ENCODE measurements at places on chromosomes 7 and 10.
A peak's percentile ranks its signal among the peaks of the same experiment; 100 is the strongest.

DNA sequence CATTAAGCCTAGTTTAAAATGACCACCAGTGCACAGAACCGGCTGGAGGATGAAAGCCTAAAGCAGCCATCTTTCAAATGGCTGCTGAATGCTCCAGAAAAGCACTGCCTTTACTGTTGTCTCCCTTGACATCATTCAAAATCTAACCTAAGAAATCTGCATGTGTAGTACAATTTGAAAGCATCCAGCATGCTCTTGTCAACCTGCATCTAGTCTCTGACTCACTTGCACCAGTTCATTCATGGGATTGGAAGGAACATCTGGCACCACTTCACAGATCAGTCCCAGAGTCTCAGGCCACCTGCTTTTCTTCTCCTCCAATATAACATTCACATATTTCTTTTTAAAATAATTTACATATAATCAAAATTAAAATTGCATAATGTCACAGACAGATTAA lies 76.2 kb downstream of the RNF133 start:
- DNase-seq = no peak

- DNase-seq = no peak
Observed at GRCh38 chr7:131899271-131900030, 343.0 kb upstream of the PODXL start.

DNA sequence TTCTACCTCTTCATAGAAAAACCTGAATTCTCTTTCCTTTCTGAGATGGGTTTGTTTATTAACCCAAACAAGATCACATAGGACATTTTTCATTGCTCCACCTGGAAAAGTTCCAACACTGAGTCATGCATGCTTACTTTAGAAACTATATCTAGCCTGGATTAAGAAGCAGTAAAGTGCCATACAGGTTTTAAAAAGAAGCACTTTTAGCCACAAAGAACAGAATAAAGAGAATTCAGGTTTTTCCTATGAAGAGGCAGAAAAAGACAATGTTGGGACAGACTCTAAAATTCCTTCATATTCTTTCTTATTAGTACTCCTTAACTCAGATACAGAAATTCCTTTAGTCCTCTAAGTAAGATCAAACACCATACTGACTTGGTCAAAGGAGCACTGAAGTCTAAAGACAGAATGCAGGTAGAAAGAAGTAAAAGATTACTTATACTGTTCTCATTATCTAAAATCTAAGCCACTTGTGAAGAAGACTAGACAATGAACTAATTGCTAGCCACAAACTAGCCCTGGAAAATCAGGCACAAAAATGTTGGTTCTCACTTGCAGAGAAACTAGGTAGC lies 241.3 kb downstream of the ANK3 start:
- DNase-seq = peak; percentile 81

DNA sequence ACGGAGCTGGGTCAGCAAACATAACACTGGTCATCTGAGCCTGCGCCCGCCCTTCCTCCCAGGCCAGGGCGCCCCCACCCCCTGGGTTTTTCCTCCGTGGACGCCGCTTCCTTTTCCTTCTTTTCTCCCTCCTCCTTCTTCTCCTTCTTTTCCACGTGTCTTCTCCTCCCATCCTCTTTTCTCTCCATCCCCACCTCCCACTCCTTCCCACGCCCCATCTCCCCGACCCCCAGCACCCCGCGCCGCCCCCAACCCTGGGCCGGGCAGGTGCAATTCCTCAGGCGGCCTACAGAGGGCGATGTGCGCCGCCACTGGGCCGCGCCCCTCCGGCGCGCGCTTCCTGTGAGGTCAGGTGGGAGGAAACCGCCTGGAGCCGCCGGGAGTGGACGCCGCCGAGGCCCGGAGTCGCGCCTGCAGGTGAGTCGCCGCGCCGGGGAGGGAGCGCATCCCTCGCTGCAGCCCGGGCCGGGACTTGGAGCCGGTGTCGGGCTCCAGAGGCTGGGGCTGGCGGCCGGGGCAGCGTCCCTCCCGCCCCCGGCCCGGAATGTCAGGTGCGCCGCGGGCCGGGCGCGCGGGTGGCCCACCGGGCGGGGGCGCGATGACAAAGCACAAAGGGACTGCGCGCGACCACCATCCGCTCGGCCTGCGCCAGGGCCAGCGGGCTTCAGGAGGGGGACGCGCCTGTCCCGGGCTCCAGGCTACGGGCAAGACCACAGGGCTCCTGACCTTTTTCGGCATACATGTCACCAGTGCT lies at the start of gene FAM241B:
Gene FAM241B, plus strand, starts transcription at position 351 of the 754 bp plus-strand sequence. CDS start 1,497 bp downstream, outside the sequence.
- peak; percentile 81 for DNase-seq

DNA sequence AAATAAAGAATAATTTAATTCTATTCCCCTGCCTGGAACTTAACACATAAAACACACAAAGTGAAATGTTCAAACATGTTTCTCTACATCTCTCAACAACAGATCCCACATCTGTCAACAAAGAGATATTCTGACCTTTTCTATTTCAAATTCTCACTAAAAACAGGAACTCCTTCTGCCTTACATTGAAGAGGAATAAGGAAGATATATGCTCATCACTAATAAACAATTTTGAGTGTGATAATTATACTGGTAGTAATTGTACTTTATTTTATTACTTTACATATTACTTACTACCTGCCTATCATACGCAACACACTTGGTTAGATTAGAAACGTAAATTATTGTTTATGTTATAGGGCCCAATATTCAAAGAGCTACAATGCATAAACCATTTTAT lies 13.4 kb downstream of the AKR1C2 start:
- no peak for DNase-seq
